Choroid plexus epithelial cell (primary cell): ENCODE measurements at places on chromosomes 5 and 9.
A peak's percentile ranks its signal among the peaks of the same experiment; 100 is the strongest.

DNA sequence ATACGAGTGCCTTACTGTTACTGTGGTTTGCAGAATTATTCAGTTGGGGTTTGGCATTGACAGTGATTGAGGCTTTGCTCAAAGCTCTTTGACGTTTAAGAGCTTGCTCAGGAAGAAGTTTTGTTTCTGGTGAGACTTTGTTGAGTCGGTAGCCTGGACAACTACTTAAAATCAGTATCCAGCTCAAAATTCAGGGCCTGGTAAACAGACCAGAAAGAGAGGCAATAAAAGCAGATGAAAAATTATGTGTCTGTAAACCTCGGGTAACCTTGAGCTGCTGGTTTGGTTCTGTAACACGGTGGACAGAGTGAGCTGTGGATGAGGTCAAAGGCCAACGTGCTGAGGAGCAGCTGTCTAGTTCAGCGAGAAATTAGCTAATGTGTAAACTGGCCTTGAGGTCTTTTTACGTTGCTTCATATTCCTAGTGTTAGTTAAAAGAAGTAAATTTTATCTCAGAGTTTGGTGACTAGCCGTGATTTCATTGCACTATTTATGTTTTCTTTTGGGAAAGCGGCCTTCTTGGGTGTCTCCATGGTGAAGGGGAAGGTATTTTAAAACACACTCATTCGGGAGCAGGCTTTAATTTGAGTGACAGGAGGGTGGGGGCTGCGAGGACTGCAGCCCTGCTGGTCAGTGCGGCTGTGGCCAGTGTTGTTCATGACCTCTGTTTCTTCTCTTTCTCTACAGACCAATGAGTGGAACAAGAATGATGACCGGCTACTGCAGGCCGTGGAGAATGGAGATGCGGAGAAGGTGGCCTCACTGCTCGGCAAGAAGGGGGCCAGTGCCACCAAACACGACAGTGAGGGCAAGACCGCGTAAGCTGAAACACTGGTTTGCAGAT is 82.0 kb upstream of the TTC23L start:
- DNase-seq = peak; percentile 65

DNA sequence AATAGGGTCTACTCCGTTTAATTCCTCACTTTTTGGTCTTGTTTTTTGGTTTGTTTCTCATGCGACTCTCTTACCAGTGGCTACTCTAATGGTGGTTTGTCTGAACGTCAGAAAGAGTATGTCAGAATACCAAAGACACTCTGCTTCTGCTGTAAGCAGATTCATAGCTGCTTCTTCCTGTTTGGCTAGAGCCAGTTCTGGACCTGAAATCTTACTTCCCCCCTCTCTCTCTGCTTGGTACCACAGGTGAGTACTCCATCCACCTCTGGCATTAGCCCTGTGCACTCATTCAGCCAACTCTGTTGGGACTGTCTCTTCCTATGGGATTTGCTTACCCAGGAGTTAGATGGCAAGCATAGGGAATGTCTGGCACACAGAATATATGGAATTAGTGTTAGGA is 6.6 kb downstream of the ZCCHC7 start:
- DNase-seq = no peak

DNA sequence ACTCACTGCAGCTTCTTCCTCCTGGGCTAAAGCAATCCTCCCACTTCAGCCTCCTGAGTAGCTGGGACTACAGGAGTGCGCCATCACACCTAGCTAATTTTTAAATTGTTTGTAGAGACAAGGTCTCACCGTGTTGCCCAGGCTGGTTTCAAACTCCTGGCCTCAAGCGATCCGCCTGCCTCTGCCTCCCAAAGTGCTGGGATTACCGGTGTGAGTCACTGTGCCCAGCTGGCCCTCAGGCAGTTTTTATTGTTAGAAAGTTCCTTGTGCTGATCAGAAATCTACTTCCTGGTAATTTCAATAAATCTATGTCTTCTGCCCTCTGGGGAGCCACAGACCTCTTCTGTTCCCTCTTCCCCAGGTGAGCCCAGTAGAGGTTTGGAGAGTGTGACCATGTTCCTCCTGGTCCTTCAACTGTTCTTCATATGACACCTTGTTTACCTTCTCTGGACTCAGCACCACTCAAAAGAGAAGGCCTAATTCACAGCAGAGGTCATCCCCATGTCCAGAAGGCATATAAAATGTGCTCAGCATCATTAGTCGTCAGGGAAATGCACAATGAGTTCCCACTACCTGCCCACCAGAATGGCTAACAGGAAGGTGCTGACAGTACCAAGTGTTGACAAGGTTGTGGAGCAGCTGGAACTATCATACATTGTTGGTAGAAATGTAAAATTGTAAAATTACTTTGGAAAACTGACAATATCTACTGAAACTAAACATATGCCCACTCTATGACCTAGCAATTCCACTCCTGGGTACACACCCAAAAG is 10.4 kb downstream of the TMOD1 start:
- no peak for DNase-seq

- no peak for DNase-seq
Measured at GRCh38 chr9:13628526-13628925, 349.0 kb upstream of the MPDZ start.

DNA sequence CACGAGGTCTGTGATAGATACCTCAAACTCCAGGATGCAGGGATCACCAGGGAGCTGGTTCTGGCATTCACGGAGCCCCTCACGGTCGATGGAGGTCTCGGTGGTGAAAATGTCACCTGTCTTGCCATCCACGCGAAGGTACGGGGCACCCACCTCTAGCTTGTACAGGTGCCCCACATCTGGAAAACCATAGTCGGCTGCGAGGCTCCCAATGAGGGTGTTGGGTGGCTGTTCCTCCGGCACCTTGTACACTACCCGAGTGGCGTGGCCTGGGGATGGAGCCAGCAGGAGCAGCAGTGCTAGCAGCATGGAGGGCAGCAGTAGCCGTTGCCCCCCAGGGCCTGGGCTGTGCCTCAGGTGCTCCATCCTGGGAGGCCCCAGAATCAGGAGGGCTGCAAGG is 9.2 kb downstream of the PCDH1 start:
- no peak for DNase-seq

- DNase-seq = no peak
Measured at GRCh38 chr5:124232515-124232914, 513.9 kb downstream of the ZNF608 start.

GRCh38 chr5:69368458-69369339 is 621 bp downstream of the AK6 start:
- DNase-seq = peak; percentile 10

DNA sequence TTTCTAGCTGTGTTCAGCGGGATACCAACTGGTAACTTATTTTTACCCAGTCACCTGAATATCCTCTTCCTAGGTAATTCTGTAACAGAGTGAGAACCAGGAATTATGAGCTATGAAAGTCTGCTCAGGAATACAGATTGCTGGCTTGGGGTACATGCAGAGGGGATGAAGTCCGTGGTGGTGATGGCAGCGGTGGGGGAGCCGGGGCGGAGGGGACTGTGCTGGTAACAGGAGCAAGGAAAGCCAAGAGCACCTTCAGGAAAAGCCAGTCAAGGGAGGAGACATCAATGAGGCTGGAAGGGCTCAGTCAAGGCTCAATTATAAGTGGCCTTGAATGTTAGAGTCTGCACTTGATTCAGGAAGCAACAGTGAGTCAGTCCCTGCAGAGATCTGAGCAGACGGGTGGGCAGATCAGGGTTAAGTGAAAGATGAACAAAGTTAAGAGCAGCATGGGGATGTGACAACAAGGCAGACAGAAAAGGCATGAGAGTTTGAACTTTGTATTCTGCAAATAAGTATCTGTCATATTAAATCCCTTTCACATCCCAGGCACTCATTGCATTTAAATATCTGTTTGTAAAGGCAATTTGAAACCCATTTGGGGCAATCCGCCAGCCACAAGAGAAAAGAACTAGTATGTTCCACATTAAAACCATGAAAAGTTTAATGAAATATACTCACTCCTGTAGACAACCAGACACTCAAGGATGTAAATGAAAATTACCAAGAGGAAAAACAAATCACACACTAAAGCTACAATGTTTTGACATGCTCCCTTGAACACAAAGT is 101.2 kb downstream of the TTC39B start:
- DNase-seq = peak; percentile 40

GRCh38 chr9:96618209-96619123 is 1.2 kb downstream of the CDC14B start:
- DNase-seq = peak; percentile 57

GRCh38 chr9:82234160-82234943 is 245.8 kb downstream of the SPATA31D1 start:
- no peak for DNase-seq

GRCh38 chr5:158287643-158288271 is 428.8 kb upstream of the CLINT1 start:
- peak; percentile 82 for DNase-seq

DNA sequence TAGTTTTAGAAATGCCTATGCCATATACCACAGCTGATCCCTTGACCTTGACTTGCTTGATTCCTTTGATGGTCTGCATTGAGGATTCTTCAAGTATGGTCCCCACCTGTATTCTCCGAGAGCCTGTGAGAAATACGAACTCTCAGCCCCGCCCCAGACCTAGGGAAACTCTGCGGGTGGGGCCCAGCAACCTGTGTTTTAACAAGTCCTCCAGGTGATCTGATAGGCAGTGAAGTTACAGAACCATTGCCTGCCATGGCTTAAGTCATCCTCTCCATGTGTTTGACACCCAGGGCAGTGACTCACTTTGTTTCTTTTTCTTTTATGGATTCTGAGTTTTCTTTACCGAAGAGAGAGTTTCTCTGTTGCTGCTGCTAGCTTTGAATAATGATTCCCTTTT is 18.5 kb downstream of the FRMPD1 start:
- DNase-seq = no peak

GRCh38 chr9:91361291-91362050 is at the start of gene AUH:
AUH (minus strand) TSS chr9:91361918; CDS start chr9:91361889, 29 bp downstream.
- DNase-seq = peak; percentile 70

DNA sequence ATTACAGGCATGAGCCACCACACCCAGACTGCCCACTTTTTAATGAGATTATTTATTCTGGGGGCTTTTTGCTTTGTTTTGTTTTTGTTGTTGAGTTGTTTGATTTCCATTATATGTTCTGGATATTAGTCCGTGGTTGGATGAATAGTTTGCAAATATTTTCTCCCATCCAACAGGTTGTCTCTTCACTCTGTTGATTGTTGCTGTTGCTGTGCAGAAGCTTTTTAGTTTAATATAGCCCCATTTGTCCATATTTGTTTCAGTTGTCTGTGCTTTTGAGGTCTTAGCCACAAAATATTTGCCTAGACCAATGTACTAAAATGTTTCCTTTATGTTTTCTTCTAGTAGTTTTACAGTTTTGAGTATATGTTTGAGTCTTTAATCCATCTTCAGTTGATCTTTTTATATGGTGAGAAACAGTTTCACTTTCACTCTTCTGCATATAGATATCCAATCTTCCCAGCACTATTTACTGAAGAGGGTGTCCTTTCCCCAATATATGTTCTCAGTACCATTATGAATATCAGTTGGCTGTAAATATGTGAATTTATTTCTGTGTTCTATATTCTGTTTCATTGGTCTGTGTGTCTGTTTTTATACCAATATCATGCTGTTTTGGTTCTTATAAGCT is 30.2 kb upstream of the TBCA start:
- DNase-seq = peak; percentile 13

DNA sequence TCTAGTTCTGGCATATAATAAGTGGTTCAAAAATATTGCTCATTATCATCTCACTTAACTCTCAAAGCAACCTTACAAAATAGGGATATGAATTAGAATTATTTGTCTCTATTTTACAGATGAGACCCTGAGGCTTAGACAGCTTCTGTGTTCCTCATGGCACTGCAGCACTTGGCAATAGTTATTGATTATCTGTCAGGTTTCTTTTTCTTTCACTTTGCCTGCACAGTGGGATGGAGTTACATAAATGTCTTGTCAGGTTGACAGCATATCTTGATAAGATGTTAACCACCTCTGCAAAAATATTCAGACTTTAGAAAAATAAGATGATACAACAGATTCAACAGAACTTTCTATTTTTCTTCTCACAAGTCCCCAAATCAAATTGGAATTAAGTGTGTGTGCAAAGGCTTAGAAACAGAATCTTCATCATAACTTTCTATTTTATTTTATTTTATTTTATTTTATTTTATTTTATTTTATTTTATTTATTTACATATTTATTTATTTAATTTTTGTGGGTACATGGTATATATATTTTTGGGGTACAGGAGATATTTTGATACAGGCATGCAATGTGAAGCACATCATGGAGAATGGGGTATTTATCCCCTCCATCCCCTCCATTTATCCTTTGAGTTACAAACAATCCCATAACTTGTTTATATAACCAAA is 17.7 kb downstream of the NSG2 start:
- DNase-seq = no peak

DNA sequence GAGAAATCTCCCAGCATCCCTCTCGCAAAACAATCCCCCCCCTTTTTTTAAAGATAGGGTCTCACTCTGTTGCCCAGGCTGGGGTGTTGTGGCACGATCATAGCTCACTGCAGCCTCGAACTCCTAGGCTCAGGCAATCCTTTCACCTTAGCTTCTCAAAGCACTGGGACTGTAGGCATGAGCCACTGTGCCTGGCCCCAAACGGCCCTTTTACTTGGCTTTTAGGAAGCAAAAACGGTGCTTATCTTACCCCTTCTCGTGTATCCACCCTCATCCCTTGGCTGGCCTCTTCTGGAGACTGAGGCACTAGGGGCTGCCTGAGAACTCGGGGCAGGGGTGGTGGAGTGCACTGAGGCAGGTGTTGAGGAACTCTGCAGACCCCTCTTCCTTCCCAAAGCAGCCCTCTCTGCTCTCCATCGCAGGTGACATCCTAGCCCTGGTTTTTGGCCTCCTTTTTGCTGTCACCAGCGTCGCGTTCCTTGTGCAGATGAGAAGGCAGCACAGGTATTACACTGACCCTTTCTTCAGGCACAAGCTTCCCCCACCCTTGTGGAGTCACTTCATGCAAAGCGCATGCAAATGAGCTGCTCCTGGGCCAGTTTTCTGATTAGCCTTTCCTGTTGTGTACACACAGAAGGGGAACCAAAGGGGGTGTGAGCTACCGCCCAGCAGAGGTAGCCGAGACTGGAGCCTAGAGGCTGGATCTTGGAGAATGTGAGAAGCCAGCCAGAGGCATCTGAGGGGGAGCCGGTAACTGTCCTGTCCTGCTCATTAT is 6.8 kb downstream of the CA9 start:
- DNase-seq = peak; percentile 43

DNA sequence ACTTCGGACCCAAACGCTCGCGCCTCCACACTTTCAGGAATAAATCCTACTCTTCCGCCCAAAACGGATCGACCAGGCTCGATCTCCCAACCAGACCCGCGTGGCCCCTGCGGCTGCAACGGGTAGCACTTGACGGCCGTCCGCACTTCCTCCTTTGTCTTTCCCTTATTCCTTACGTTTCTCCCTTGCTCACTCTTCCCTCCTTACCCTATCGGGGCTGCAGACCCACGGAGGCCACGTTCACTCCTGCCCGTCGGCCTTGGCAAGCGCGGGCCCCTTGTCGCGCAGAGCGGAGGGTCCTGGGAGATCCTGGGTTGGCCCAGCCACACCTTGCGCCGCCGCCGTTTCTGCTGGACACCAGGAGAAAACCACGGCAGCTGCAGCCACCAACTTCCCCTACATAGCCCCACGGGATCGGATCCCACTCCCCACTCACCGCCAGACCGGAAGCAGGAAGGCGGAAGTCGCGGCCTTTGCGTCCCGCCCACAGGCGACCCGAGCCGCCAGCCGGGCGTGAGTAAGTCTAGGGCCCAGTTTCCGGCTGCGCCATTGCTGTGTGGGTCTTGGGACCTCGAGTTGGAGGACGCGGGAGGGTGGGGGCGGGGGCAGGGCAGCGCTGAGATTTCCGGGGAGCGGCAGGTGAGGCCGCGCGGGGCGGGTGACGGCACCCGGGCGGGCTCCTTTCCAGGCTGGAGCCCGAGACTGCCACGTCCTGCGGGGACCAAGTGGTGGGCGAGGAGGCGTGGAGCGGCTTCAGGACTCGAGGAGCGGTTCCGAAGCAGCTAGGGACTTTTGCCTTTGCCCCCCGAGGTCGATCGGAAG is at the start of gene SMIM15:
Gene SMIM15 (minus strand): TSS at position 459 of the 822 bp plus-strand sequence. CDS start 2,297 bp downstream, outside the sequence.
- DNase-seq = peak; percentile 82
